ENCODE measurements at places on chromosomes 12 and 14.
A peak's percentile ranks its signal among the peaks of the same experiment; 100 is the strongest.

- no peak for DNase-seq
These were observed 661 bp upstream of the RPS26 start for GRCh38 chr12:56040963-56041551.

- DNase-seq = no peak
These were observed 8.9 kb upstream of the ZNF410 start for GRCh38 chr14:73877790-73878189.

GRCh38 chr14:36346052-36346451, 25.6 kb upstream of the MBIP start:
- DNase-seq = no peak

DNA sequence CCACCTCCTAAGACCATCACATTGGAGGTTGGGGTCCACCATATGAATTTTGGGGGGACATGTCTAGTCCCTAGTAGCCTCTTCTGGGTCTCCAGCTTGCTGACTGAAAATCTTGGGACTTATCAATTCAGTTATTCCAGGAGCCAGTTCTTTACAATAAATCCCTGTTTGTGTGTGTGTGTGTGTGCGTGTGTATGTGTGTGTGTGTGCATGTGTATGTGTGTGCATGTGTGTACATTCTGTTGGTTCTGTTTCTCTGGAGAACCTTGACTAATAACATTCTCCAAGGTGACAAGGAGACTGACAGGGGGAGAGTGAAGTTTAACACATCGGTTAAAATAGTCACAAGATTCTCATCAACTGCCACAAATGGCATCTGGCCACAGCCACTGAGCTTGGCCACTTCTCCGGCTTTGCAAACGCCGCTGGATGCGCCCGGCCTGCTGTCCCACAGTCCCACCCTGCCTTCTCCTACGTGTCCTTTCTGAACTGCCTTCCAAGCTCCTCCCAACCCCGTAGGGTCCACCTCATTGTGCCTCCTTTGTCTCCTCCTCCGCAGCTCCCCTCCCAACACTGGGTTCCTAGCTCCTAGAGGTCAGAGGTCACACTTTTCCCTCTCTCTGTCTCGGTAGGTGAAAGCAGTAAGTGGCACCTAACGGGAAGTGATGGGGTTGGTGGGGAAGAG, 88.1 kb upstream of the DIO3 start:
- no peak for DNase-seq

- no peak for DNase-seq
These were observed 104.4 kb upstream of the PARP11 start for GRCh38 chr12:3977621-3978020.

- DNase-seq = no peak
These were observed 22.8 kb downstream of the DDX24 start for GRCh38 chr14:94058128-94058673.

GRCh38 chr14:73713803-73714655, at the start of gene PNMA1:
Gene PNMA1 (minus strand): TSS chr14:73714384. CDS start chr14:73713639, 745 bp downstream.
- DNase-seq = peak; percentile 89

DNA sequence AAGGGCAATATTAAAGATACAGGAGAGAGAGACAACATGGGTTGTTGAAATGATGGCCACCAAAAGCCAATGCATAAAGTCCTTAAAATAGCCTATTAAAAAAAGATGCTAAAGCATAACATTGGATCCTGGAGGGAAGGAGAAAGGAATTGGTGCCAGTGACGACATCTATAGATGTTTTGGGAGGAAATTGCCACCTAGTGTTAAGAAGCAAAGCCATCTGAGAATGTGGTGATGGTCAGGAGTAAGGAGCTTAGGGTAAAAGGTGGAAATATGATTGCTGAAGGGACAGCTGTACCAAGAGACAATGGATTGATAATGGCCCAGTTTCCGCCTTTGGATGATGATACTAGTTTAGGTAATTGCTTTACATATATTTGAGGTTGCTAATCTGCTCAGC, 85.1 kb downstream of the TMEM30B start:
- no peak for DNase-seq
